ENCODE measurements at places on chromosomes 5 and 9.
A peak's percentile ranks its signal among the peaks of the same experiment; 100 is the strongest.

DNA sequence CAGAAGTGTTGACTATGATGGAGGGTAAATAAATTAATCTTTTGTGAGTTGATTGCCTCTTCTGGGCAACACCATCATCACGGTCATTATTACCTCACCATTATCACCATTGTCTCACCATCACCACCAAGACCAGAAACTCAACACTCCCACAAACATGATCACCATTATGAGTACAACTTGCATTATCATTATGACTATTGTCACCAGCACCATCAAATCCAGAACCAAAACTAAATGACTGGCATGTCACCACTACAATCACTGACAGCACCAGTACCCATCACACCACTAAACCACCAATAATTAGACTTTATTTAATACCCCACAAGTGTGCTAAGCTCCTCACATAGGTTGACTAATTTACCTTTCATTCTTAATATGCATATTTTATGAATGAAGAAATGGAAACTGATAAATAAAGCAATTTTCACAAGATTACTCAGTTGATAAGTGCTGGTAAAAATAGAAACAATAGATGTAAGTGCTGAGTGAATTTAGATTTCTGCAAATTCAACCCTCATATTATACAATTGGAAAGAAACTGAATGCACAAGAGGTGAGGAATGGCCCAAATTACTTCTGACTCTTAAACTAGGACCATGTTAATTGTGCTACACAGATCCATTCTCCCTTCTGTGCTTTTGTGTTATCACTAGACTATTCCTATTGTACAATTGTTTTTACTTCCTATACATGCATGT, 517.8 kb upstream of the PAPPA start:
- DNase-seq: no peak

GRCh38 chr9:13992138-13993088, 321.5 kb downstream of the NFIB start:
- no peak for DNase-seq

DNA sequence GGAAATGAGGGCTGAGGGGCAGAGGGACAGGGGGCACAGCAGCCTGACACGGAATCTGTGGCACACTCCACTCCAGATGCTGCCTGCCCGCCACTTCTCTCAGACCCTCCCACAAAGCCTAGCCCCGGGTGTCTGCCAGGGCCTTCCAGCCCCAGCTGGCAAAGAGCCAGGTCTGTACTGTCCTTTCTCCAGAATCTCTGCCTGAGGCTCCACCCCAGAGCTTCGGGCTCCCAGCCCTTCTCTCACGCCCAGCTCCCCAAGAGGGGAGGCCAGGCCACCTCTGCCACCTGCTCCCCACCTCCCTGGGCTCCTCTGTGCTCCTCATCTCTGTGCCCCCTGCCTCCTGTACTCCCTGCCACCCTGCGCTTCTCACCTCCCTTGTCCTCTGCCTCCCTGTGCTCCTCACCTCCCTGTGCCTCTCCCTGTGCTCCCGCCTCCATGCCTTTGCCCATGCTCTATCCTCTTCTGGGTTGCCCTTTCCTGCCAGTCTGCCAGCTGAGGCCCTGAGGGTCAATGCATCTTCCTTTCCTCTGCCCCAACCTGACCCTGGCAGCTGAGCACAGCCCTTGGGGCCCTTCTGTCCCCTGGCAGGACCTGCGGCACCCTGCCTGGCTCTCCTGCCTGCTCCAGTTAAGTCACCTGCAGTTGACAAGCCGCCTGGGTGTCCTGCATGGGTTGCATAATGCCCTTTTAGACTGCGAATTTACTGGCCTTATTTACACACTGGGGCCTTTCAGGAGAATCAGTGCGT, 36.4 kb downstream of the RASGEF1C start:
- DNase-seq: no peak

DNA sequence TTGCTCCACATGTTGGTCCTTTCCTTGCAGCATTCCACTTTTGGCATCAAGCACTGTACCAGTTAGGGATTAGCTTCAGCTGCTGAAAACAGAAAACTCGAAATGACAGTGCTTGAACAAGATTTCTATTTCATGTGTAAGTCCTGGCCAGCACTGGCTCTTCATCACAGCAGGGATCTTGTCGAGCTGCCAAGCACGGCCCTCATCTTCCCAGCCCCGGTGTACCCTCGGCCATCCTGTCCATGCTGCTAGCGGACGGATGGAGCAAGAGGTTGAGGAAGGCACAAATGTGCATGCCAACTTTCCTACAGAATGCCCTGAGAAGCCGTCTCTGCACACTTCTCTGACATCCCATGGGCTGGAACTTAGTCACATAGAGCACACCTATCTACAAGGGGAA, 130.6 kb downstream of the TENT4A start:
- no peak for DNase-seq

DNA sequence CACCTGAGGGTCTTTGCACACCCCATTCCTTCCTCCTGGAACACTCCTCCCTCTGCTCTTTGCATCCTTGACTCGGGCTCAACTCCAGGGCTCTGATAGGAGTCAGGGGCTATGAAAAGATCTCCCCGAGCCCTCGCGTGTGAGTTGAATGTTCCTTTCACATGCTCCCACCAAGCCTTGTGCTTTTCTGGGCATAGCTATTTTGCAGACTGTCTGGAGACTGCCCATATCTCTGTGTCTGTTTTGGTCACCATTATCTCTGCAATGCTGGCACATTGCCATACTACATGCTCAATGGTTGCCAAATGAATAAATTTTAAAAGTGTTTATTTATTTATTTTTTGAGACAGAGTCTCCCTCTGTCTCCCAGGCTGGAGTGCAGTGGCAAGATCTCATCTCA, 56.9 kb upstream of the PLPP1 start:
- no peak for DNase-seq

- no peak for DNase-seq
Observed at GRCh38 chr5:175797521-175798038, 73.8 kb upstream of the CPLX2 start.

DNA sequence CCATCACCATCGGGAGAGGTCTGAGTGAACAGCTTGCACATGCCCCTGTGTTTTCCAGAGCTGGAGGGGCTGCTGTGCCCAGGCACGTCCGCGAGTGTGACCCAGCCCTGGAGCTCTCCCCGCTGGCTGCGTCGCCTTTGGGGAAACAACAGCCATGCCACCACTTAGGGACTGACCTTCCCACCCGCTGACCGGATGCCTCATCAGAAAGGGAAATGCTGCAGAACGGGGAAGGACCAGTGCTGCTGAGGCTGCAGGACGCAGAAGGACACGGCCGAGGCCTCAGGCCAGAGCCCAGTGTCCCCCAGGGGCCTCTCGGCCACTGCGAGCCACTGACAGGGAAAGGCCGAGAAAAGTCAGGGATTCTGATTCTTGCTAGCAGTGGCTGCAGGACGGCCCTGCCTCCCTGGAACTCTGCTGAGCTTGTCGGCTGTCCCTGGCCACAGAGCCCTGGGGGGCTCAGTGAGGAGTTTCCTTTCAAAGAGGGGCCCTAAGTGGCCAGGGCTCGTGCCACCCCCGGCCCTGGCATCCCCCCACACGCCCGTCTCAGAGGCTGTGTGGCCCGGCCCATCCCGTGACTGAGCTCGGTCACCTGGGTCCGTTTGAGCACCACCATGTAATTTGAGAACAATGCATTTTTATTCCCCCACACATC, 130.8 kb downstream of the ZNF354C start:
- DNase-seq: no peak

DNA sequence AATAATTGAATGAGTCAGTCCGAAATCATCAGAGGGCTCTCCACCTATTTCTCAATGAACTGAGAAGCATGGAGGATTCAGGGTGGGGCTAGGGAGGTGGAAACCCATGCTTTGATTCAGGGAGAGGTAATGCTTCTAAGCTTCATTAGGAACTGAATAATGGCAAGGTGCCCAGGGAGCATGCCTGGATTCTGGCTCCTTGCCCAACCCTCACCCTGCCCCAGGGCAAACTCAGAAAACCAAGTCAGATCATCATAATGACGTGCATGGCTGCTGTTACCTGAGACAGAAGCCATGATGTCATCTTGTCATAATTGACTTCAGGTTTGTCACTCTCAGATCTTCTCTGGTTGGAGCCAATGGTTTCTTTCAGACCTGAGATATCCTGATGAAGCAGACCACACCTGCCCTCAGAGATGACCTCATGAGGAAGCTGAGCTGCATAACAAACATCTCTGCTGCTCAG, 199.6 kb downstream of the SYK start:
- no peak for DNase-seq

- DNase-seq: no peak
Observed at GRCh38 chr5:142141463-142141862, 32.9 kb downstream of the NDFIP1 start.

DNA sequence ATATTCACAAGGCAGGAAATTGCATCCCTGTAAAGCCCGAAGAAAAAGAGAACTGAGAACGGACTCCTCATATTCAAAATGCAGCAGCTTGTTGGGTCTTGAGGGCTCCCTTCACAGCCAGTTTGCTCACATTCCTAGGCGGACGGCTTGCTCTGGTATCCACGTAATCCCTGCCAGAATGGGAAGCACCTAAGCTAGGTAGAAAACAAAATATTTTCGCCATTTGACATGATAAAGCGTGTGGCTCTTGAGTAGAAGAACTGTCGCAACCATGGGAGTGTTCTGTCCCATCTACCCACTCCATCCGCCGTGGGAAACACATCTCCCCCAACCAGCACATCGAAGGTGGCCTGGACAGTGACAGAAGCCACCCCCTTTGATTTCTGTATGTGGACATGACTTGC, 183.1 kb downstream of the GAS1 start:
- no peak for DNase-seq

- DNase-seq: no peak
Observed at GRCh38 chr9:134088063-134088725, 20.4 kb upstream of the BRD3 start.

DNA sequence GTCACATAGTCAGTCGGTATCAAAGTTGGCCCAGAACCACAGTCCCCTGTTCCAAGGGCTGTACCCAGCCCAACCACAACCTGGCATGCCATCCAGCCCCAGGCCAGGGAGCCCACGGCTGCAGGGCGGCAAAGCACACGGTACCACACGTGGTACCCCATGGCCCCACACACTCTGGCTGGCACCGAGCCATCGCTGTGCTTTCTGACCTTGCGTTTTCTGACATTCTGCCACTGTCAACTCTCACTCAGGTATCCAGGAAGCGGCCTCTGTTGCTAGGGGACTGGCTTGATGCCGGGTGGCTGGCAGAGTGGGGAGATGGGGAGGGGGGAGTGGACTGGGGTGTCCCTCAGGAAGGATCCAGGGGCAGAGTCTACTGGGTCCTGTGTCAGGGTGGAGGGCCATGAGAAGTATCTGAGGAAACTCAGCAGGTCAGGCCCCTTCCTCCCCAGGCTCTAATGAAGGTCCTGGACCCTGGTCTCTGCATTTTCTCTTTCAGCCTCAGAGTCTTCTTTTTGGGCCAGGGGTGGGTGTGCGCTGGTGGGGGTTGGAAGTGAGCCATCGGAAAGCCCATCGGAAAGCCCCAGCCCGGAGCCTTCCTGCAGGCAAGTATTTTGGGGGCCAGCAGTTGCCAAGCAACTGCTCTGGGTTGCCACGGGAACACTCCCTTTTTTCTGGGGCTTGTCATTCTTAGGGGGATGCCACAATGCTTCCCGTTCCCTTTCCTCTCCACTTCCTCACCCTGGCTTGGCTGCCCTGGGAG, 21.0 kb upstream of the RALGDS start:
- peak; percentile 80 for DNase-seq

DNA sequence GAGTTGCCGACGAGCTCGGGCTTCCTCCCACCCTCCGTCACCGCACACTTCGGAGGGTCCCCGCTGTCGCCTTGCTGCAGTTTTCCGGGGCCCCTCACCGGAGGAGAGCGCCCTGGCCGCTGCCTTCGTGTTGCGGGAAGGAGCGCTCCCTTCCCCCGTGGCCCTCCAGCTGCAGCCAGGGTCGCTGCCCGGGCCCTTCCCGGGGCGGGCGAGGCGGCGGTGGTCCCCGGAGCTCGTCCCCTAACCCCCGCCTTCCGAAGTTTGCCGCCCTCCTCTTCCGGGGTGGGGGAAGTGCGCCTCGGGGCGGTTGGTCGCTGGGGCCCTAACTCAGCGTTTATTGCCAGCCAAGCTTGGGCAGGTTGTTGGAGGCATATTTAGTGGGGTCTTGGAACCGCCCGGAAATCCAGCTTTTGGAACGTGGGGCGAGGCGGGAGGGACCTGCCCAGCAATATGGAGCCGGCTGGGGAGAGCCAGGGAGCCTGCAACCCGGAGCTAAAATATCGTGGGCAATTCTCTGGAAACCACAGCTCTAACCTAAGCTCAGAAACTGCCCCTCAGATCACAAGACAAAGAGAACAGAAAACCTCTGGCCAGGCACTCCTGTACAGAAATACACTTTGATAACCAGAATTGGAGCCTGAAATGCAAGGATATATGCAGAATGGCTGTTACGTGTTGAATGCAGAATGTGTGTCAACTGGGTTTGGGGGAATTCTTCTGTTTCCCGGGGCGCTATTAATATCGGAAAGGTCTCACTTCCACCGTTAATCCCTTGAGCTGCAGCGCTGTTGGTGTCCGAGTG, 890 bp downstream of the PIK3R1 start:
- peak; percentile 22 for DNase-seq

DNA sequence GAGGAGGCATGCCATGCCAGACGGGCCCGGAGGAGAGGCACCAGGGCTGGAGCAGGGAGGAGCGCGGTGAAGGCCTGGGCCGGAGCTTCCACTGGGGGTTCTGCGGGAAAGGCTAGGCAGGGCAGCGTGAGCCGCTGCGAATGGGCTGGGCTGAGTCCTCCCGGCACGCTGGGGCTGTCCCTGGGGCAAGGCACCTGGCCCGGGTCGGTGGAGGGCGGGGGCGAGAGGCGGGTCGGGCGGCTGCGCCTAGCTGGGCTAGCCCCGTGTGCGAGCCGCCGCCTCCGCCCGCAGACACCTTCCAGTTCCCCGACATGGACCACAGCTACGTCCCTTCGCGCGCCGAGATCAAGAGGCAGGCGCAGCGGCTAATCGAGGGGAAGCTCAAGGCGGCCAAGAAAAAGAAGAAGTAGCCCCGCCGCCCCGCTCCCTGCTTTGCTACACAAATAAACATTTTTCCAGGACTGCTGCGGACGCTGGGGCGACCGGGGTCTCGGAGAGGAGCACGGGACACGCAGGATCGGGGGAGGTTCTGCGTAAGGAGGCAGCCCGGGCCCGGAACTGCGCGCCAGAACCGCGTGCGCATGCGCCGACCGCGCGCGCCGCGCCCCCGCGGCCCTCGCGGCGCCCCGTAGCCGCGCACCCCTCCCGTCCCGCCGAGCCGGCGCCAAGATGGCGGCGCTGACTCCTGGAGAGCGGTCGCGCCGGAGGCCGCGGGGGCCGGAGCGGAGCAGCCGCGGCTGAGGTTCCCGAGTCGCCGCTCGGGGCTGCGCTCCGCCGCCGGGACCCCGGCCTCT, at the start of gene RABL6:
Gene RABL6 (plus strand): TSS at position 668 of the 794 bp plus-strand sequence. CDS start 249 bp downstream, outside the sequence.
- DNase-seq: peak; percentile 72
